ENCODE measurements at places on chromosomes 3 and 15.

- no peaks in the 10 kb centered on the region for H3K27me3 ChIP-seq
- H3K36me3 ChIP-seq = no peaks in the 10 kb centered on the region
- no peak for DNase-seq
- H3K27ac ChIP-seq = no peak overlapping the region
Measured at GRCh38 chr3:48560648-48561018, 2.9 kb downstream of the UCN2 start.

DNA sequence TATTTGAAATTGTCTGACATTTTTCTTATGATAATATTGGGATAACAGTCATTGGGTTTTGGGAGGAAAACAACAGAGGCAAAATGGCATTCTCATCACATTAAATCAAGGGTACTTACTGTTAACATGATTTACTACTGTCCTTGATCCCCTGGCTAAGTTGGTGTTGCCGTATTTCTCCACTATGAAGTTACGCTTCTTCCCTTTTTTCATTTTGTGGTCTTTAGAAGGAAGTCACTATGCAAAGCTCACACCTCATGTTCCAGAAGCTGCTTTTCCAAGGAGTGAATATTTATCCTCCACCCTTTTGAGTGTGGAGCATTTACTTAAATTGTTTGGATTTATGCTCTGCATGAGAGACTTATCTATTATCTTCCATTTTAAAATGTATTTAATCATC lies 63.7 kb downstream of the ALCAM start:
- H3K27ac ChIP-seq = no peak overlapping the region
- H3K4me3 ChIP-seq = no peak overlapping the region
- no peaks in the 10 kb centered on the region for H3K27me3 ChIP-seq
- no peaks in the 10 kb centered on the region for H3K4me1 ChIP-seq
- DNase-seq = no peak

GRCh38 chr15:77219841-77220240 lies 148.9 kb upstream of the TSPAN3 start:
- DNase-seq = no peak
- H3K27me3 ChIP-seq = no peaks in the 10 kb centered on the region
- H3K36me3 ChIP-seq = no peaks in the 10 kb centered on the region
- H3K4me3 ChIP-seq = no peak overlapping the region
- no peak overlapping the region for H3K27ac ChIP-seq
- no peaks in the 10 kb centered on the region for H3K4me1 ChIP-seq

DNA sequence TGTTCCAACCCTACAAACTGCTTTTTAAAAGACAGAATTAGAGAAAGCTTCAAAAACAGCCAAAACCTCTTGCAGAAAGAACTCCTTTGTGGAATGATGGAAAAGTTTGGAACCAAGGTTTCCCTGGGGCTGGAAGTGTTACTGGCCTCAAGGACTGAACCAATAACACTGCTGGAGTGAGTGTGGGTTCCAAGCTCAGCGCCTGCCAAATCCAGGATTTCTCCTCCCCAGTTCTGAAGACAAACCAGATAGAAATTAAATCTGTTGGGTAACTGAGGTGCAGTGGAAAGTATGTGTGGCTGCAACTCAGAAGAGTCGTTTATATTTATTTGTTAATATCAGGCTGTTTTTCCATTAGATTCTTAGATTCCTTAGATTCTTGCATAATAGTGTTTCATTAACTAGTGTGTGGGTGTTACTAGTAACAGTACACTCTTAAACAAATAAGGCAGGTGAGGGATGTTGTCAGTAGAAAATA lies 66.5 kb upstream of the FNDC3B start:
- no peak overlapping the region for H3K4me3 ChIP-seq
- H3K27me3 ChIP-seq = no peaks in the 10 kb centered on the region
- DNase-seq = no peak
- no peaks in the 10 kb centered on the region for H3K4me1 ChIP-seq

- no peaks in the 10 kb centered on the region for H3K27me3 ChIP-seq
- H3K27ac ChIP-seq = no peak overlapping the region
- DNase-seq = no peak
- H3K36me3 ChIP-seq = no peaks in the 10 kb centered on the region
- peaks cover 20% of the 10 kb centered on the region for H3K4me1 ChIP-seq
Measured at GRCh38 chr3:39211332-39212130, 19.1 kb upstream of the XIRP1 start.

DNA sequence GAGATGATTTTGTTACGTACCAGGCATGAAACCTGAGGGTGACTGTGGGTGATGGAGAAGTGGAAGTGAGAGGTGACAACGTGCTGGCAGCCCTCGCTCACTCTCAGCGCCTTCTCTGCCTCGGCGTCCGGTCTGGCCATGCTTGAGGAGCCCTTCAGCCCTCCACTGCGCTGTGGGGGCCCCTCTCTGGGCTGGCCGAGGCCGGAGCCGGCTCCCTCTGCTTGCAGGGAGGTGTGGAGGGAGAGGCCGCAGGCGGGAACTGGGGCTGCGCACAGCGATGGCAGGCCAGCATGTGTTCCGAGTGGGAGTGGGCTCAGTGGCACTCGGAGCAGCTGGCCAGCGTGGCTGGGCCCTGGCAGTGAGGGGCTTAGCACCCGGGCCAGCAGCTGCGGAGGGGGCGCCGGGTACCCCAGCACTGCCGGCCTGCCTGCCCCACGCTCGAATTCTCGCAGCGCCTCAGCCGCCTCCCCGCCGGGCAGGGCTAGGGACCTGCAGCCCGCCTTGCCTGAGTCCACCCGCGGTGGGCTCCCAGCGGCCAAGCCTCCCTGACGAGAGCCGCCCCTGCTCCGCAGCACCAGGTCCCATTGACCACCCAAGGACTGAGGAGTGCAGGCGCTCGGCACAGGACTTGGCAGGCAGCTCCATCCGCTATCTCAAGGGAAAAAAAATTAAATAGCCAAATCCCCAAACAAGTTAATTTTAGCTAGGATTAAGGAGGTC lies 29.7 kb upstream of the MYRIP start:
- H3K27ac ChIP-seq = no peak overlapping the region
- no peaks in the 10 kb centered on the region for H3K27me3 ChIP-seq
- no peak for DNase-seq
- no peaks in the 10 kb centered on the region for H3K4me1 ChIP-seq

- peaks cover under 1% of the 10 kb centered on the region for H3K36me3 ChIP-seq
- H3K4me3 ChIP-seq = no peak overlapping the region
- no peaks in the 10 kb centered on the region for H3K4me1 ChIP-seq
- no peaks in the 10 kb centered on the region for H3K27me3 ChIP-seq
Measured at GRCh38 chr15:80942746-80943565, 46.7 kb downstream of the MESD start.

DNA sequence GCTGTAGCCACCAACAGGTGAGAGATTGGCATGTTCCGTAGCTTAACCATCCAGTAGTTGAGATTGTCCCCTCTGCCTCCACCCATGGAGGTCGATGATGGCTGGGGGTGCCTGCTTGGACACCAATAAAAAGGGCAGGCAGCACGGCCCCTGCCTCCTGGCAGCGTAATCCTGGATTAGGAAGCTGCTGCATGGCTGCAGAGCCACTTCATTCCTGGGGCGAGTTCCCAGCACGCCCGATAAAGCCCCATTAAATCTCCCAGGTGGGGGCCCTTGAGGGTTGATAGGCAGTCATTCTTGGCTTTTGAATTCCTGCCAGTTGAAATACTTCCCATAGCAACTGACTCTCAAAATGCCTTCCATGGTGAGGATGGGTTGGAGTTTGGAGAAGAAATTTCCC lies 67.8 kb downstream of the PLXNA1 start:
- H3K4me1 ChIP-seq = no peaks in the 10 kb centered on the region
- DNase-seq = no peak
- H3K27me3 ChIP-seq = no peaks in the 10 kb centered on the region
- no peaks in the 10 kb centered on the region for H3K36me3 ChIP-seq
- no peak overlapping the region for H3K4me3 ChIP-seq
- no peak overlapping the region for H3K27ac ChIP-seq

- H3K4me3 ChIP-seq = peak overlapping the region; percentile 83
- H3K27me3 ChIP-seq = peaks cover 14% of the 10 kb centered on the region
- no peaks in the 10 kb centered on the region for H3K36me3 ChIP-seq
- H3K27ac ChIP-seq = no peak overlapping the region
Measured at GRCh38 chr3:43999728-44000319, 241.9 kb upstream of the TOPAZ1 start.

DNA sequence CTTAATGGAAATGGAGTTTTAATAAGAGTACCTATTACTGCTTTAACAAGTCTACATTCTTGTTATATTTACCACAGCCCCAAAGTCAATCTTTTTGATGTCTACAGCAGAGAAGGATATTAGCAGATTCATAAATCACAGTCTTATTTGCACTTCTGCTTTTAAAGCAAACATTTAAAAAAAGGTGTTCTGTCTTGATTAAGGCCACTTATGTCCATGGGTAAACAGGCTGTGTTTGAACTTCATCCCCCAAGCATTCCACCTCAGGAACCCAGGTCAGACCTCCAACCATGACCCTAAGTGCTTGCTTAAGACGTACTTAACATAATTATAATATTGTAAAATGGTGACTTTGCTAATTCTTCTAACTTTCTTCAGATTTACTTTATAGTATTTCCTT lies 113.4 kb downstream of the CMSS1 start:
- DNase-seq = no peak
- no peaks in the 10 kb centered on the region for H3K4me1 ChIP-seq
- H3K4me3 ChIP-seq = no peak overlapping the region
- no peaks in the 10 kb centered on the region for H3K27me3 ChIP-seq
- no peaks in the 10 kb centered on the region for H3K36me3 ChIP-seq

- H3K27me3 ChIP-seq = no peaks in the 10 kb centered on the region
- no peaks in the 10 kb centered on the region for H3K4me1 ChIP-seq
- no peak overlapping the region for H3K27ac ChIP-seq
- H3K36me3 ChIP-seq = no peaks in the 10 kb centered on the region
- no peak overlapping the region for H3K4me3 ChIP-seq
Measured at GRCh38 chr3:111610189-111610588, 15.0 kb upstream of the ZBED2 start.

DNA sequence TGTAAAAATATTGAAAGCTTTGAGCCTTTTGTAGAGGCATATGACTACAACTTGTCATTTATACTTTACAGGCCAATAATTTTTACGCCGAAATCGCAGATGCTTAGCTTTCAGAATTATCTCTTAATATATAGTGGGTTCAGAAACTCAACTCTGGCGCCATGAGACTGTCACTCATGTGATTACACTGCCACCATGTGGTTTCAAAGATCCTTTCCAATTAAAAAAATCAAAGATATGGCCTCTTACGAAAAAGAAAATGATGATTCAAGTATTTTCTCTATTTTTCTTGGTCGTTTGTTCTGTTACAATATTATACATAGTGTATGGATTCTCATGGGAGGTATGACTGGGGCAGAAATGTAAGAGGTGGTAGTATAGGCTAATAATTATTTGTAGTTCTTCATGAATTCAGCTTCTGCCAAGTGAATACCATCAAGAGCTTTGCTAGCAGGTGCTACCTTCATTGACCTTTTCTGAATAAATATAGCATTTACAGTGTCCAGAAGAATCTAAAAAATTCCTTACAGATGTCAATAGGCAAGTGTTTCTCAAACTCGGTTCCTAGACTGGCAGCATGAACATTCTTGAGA lies 751.7 kb upstream of the GOLIM4 start:
- no peak overlapping the region for H3K27ac ChIP-seq
- H3K4me3 ChIP-seq = no peak overlapping the region
- no peaks in the 10 kb centered on the region for H3K36me3 ChIP-seq
- no peaks in the 10 kb centered on the region for H3K4me1 ChIP-seq

DNA sequence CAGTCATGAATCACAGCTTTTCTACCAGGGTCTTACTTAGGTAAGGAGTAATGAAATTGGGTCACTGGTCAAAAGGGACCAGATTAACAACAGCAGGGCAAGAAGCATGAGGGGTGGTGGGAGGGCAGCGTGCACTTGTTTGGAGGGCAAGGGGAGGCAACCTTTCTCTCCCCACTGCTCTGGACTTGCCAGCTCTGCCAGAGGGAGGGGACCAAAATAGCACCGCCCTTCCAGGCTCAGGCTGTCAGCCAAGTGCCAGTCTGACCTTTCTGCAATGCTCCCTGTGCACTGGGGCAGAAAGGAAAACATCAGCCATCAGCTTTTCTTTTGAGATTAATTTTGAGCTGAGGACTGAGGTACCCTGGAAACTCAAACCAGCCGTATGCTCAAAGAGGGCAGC lies 4.5 kb upstream of the ULK3 start:
- H3K4me3 ChIP-seq = no peak overlapping the region
- H3K4me1 ChIP-seq = peaks cover 14% of the 10 kb centered on the region
- no peak for DNase-seq

DNA sequence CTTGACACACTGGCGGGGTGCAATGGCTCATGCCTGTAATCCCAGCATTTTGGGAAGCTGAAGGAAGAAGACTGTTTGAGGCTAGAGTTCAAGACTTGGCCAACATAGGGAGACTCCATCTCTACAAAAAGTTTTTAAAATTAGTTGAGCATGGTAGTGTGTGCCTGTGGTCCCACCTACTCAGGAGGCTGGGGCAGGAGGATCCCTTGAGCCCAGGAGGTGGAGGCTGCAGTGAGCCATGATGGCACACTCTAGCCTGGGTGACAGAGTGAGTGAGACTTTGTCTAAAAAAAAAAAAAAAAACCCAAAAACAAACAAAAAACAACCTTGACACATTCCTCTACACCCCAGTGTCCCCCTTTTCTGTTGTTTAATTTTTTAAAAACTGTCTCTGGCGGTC lies 4.0 kb upstream of the ITPKA start:
- no peak overlapping the region for H3K27ac ChIP-seq
- peaks cover 4% of the 10 kb centered on the region for H3K27me3 ChIP-seq
- H3K4me3 ChIP-seq = no peak overlapping the region
- DNase-seq = no peak

DNA sequence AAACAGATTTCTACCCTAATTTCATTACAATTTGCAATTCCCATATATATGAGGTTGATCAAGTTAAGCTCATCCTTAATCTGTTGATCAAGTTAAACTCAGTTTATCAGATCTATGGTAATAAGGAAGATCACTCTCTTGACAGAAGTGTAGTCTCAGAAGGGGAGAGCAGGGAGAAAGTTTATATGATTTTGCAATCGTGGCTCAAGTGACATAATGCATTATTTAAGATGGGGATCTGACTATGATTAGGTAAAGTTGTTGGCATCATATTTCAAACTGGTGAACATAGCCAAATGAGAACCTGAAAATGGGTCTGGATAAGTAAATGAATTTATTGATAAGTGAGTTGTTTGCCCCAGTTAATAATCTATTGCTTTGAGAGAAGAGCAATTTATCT lies 995.3 kb downstream of the OTOL1 start:
- no peak overlapping the region for H3K4me3 ChIP-seq
- no peaks in the 10 kb centered on the region for H3K4me1 ChIP-seq
- no peaks in the 10 kb centered on the region for H3K36me3 ChIP-seq

DNA sequence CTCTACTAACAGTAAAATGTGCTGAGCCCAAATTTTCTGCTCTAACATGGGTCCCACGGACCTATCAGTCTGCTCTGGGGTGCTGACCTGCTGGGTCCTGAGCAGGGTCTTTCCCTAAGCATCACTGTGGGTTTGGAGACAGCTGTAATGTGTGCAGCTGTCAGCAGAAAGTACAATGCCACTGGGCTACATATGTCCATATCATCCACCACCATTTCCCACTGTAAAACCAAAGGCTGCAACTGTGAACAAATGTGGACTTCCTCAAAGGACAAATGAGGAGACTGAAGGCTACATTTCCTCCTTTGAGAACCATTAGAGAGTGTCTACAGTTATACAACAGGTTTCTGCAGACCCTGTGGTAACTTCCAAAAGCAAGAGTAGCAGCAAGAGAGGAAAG lies 33.8 kb upstream of the IP6K2 start:
- H3K27ac ChIP-seq = no peak overlapping the region
- H3K27me3 ChIP-seq = no peaks in the 10 kb centered on the region
- H3K36me3 ChIP-seq = peaks cover 16% of the 10 kb centered on the region
- no peaks in the 10 kb centered on the region for H3K4me1 ChIP-seq
- DNase-seq = no peak
